RCC 7860 (cell line): ENCODE measurements at places on chromosomes 5 and 9.

DNA sequence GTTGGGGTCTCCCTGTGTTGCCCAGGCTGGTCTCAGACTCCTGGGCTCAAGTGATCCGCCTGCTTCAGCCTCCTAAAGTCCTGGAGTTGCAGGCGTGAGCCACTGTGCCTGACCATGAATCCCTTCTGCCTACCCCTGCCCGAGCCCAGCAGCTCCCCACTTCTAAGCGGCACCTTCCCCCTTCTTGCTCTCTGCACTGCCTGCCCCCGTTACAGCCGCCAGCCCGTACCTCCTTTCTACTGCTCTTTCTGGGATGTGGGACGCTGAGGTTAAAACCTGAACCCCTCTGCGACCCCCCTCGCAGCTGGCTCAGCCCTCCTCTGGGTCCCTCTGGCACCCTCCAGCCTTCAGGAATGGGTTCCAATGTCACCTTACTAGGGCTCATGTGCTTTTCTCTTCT lies 249.6 kb downstream of the PBX3 start:
- no peak for DNase-seq

DNA sequence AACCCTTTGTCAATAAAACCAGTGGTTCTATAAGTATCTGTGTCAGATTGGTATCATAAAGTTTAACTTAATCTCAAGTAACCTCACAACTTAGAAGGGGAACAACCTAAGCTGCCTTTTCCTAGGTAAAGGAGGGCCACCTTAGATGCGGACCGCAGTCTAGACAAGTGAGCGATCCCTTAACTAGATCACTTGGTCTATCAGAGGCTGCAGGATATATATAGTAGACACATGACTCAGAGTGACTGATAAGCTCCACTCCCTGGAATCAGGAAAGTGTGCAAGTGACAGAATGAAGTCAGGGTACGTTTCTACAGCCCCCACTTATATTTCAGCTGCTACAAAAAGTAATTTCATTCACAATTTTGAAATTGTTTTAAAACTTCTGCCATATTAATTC lies 7.4 kb downstream of the REEP5 start:
- peak; percentile 56 for DNase-seq

GRCh38 chr9:108751369-108751768 lies 104.4 kb downstream of the ACTL7B start:
- no peak for DNase-seq

GRCh38 chr5:93401634-93402213 lies 179.3 kb downstream of the NR2F1-AS1 start:
- DNase-seq: no peak
